Placental pericyte (primary cell): ENCODE measurements at places on chromosomes 11 and 22. TPM values are rescaled to one million over a fixed set of nuclear protein-coding genes. Genes with fewer than 3 reads are reported as not detected.

OR52H1 gene
- 0.22 and 1.0 TPM in 2 replicates for total RNA-seq

GAL gene
- total RNA-seq = 0.72 TPM in 1 of 2 replicates, not detected in the other

HEPN1 gene
- total RNA-seq = not detected in 2 replicates

GRAMD1B gene
- total RNA-seq = 0.44 and 25.3 TPM in 2 replicates

KIF18A gene
- 5.9 and 39.4 TPM in 2 replicates for total RNA-seq

HSCB gene
- 17.5 and 29.1 TPM in 2 replicates for total RNA-seq

OR52I2 gene
- not detected in 2 replicates for total RNA-seq

ANGPTL5 gene
- total RNA-seq = not detected in 2 replicates

PANX3 gene
- not detected in 2 replicates for total RNA-seq

DTX4 gene
- 3.7 and 5.3 TPM in 2 replicates for total RNA-seq

DDTL gene
- 1.0 and 1.1 TPM in 2 replicates for total RNA-seq

RAG2 gene
- not detected in 2 replicates for total RNA-seq

ZNF214 gene
- total RNA-seq = 0.22 and 1.4 TPM in 2 replicates
